Fibroblast of upper back skin (primary cell): ENCODE measurements at places on chromosomes 3 and 15.

- no peak for DNase-seq
These were observed 100.8 kb upstream of the SLC6A6 start for GRCh38 chr3:14301558-14301957.

- no peak for DNase-seq
These were observed 61.8 kb upstream of the LIPC start for GRCh38 chr15:58369956-58370355.

- no peak for DNase-seq
These were observed 30.4 kb downstream of the OXNAD1 start for GRCh38 chr3:16295298-16295890.

DNA sequence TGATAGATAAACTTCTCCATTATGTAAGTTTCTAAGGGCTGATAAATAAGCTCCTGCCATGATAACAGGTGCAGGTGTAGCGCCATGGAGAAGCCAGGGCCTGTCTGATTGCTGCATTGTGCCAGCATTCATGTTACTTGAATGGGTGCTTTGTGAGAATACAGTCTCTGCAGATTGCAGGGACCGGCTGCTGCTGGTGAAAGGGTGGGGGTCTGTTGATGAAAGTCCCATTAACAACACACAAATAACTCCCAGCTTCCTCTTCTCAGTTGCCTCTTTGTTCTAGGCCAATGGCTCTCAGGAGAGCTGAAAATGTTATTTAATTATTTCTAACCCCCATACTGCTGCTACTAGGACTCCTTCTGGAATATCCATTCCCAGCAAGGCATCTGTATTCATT is 77.2 kb downstream of the RTP4 start:
- no peak for DNase-seq

- peak; percentile 66 for DNase-seq
These were observed 433.3 kb downstream of the RAP2B start for GRCh38 chr3:153595186-153595815.

DNA sequence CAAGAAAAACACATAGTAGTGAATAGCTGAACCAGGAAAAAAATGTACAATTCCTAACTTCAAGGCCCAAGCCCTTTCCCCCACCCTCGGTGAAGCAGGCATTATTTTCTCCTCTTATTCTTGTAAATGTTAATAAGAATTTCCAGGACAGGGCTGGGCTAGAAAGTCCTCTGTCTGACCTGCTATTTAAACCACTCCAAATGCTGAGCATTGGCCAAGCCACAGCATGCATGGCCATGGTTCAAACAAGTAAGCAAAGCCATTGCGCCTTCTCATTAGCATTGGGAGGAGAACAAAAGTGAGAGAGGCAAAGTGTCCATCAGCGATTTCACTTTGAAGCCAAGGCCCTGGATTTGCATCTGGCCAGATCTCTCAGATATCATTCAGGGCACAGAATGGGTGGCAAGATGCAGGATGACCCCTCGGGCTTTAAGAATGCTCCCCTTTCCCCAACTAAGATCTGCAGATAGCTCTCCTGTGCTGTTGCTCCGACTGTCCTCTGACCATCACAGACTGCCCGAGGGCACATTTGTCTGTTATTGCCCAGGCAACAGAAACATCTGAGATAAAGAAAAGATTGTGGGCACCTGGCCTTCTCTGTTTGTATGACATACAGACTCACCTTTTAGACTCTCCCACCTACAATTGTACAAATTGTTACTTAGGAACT is 46.3 kb downstream of the CEMIP start:
- peak; percentile 31 for DNase-seq

GRCh38 chr15:45112143-45112590 is 1.8 kb downstream of the DUOX2 start:
- DNase-seq, result no peak
